ENCODE measurements at places on chromosomes 6 and 20.

DNA sequence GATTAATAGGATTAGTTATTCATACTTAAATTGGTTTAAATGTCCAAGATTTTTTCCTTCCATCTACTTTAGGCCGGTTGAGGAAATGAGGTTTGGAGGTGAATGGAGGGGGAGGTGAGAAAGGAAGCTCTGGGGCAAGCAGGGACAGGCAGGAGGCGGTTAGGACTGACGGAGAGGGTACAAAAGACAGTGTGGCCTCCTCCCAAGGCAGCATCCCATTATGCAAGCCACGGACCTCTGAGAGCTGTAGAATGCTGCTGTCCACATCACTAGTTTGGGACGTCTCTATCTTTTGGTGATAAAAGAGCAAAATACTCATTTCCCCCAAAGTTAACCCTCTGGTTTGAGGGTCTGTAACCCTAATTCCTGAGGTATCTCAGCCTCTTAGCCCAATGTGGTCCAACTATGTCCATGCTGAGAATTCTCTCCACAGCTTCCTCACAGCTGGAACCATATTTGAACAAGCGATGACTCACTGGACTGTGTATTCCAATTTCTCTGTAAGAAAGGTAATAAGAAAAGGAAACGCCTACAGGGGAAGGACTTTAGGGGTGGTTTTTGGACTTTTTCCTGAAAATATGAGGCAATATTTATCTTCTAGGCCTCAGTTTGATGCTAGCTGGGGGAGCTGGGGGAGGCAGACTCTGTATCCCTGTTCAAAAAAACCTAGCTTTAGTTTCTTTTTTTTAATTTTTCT is 172.2 kb downstream of the TFAP2B start:
- no peak for DNase-seq

DNA sequence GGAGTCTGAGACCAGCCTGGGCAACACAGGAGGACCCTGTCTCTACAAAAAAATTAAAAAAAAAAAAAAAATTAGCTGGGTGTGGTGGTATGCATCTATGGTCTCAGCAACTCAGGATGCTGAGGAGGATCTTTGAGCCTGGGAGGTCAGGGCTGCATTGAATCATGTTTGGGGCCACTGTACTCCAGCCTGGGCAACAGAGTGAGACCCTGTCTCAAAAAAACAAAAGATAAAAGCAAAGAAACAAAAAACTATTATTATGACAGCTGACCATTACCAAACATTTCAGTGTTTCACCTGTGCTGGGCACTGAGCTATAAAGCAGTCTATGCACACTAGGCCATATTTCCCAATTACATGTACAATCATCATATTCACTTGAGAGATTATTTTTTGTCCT is 35.7 kb downstream of the COX4I2 start:
- no peak for DNase-seq

DNA sequence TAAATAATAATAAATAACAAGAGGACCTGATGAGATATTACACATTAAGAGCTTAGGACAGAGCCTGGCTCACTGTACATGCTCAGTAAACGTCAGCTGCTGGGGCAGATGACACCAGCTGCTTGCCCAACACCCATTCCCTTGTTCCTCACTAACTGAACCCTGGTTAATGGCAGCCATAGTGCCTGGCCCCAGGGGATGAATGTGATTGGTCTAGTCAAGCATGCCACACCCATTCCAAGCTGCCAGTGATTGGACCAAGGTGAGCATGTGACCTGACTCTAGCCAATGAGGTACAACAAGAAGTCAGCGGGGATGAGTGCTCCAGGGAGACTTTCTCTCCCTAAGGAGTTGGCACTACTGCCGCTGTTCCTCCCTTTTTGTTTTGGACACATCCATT is 85.1 kb upstream of the PTPN1 start:
- no peak for DNase-seq

GRCh38 chr20:5065166-5065878 is 54.4 kb downstream of the PCNA start:
- no peak for DNase-seq

DNA sequence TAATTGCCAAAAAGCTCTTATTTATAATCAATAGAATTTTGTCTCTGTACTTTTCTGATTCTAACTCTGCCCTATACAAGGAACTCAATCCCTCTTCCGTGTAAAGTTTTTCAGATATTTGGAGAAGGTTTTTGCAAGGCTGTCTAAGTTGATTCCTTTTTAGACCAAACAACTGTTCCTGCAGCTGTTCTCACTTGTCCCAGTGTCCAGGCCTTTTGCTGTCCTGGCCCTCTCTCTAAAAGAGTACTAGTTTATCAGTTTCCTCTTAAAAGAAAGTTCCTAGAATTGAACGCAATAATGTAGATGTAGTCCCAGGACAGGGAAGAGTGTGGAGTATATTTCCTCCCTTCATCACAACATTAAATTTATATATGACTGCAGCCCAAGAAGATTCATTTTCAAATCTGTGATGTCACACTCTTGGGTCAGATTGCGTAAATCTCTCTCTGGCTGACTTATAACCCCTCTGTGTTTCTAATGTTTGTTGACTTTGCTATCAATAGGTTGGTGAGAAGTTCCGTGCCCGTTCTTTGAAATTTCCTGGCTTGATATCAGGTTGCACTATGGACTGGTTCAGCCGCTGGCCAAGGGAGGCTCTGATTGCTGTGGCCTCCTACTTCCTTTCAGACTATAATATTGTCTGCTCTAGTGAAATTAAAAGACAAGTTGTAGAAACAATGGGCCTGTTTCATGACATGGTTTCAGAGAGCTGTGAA is 139.4 kb upstream of the GLP1R start:
- DNase-seq: no peak
